ENCODE measurements at places on chromosomes 11 and 22. TPM values are rescaled to one million over a fixed set of nuclear protein-coding genes. Genes with fewer than 3 reads are reported as not detected.

GRCh38 chr11:20014067-20014402, 146.2 kb downstream of the DBX1 start:
- DNase-seq, result no peak

DNA sequence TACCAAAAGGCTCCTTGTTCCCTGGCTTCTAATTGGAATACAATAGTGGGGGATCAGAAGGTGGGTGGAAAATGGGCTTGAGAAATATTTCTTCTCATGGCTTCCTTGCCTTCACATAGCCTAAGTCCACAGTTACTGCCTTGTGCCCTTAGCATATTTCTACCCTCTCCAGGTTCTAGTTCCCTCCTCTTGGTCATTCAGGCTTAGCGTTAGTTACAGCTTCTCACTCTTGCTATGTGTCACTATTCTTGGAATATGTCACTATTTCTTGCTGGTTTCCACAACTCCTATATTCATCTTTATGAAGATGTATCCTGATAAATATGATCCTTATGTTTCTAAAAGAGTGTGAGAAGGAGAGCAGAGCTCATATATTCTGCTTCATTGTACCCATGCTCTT, 2.5 kb downstream of the OR2D2 start:
- DNase-seq, result no peak

GRCh38 chr11:130650456-130651030, 202.1 kb downstream of the ADAMTS15 start:
- DNase-seq, result peak; percentile 34

GRCh38 chr11:69106031-69106811, 49.5 kb upstream of the SMIM38 start:
- no peak for DNase-seq

GRCh38 chr11:45324459-45324858, 38.3 kb upstream of the SYT13 start:
- DNase-seq, result peak; percentile 15

DNA sequence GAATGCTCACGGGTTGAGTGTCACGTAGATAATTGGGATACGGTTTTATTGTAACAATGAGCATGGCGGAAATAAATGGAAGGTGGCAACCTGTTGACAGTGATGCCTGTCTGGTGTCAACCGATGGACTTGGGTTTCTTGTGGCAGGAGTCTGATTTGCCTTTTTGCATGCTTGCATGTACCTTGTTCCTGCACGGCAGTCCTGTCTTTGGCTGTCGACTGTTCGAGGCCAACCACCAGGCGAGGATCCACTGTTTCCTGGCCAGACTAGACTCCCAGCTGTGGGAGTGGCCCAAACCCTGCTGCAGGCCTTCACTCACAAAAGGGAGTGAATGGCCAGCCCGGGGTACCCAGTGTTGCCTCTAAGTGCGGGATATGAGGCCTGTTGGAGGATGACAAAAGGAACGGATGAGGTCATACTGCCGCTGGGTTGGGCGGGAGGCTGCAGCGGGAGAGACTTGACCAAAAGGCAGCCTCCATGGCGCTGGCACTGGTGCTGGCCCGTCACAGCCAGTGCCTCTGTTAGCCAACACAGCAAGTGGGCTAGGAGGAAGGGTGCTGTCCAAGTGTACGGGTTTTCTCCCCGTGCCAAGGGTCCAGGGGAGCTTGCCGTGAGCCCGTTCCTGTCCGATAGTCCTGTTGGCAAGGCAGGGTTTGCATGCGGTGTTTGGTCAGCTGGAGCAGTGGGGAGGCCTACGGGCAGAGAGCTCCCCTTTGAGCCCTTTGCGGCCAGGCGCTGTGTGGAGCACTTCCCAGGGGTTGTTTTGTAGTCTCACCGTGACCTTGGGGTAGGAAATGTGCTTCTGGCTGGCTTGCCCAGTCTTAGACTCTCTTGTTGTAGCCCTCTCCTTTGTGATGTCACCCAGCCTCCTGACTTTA, 974 bp downstream of the DGCR8 start:
- no peak for DNase-seq

DUSP8 gene
- total RNA-seq, result 16.1 TPM

DESI1 gene
- 31.5 TPM for total RNA-seq

GRCh38 chr11:60836866-60837515, 4.9 kb upstream of the CCDC86 start:
- DNase-seq, result no peak

- DNase-seq, result no peak
Observed at GRCh38 chr11:4071325-4071724, 23.3 kb upstream of the RRM1 start.

- DNase-seq, result no peak
Observed at GRCh38 chr11:89275966-89276365, 98.3 kb downstream of the TYR start.

UPB1 gene
- total RNA-seq, result 0.24 TPM

PGA5 gene
- 2.9 TPM for total RNA-seq

- no peak for DNase-seq
Observed at GRCh38 chr22:31876156-31876920, 68.0 kb upstream of the YWHAH start.

DNA sequence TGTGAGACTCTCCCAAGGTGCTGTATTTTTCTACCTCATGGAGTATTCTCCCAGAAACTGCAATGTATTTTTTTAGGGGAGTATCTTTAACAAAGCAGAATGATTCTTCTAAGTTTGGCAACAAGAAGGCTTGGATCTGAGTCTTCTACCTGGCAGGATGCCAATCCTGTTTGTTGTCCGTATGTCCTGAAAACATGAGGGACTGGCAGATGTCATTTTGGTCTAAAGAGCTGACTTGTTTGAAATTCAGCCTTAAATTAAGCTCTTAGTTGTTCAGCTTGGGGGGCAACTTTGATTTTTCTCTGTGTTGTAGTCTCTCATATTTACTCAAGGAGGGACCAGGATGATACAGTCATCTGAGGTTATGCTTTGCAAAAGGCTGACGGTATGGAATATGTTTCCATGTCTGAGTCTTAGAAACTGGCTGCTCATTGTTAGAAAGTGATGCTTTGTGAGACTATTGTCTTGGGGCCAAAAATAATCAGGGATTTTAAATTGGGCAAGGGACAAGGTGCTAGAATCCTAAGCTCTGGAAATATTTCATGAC, 9.3 kb downstream of the MRPL16 start:
- no peak for DNase-seq

DNA sequence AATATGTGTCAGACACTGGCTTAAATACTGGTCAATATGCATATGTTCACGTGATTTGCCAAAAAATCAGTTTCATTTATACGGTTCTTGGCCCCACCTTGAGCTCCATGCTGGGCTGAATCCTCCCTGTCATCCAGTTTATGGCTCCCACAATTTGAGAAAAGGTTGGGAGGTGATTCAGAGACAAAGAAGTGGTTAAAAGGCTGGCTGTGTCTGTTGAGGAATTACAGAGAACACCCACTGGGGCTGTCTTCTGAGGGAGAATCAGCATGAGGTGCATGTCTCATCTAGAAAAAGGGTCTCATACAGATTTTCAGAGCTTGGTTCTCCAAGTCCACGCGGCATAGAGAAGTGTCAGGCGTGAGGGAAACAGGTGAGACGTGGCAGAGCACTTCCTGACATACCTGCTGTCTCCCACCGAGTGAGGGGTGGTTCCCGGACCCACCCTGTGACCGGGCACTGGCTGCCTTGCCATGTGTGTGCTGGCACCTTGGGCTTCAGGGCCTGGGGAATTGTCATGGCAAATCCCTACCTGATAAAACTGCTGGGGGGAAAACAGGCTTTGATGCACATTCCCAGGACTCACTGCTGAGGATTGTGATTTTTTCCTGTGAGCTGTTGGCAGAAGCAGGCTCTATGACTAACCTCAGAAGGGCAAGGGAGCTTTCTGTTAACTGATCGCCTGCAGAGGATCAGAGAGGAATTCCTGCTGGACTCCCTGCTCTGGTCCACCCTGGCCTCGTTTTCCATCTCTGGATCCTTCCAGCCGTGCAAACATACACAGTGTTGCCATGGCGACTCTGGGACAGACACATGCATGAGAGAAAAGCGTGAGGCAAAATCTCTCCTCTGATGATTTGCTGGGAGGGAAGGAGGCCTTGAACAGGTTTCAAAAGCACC, 223.6 kb downstream of the ADAMTS15 start:
- no peak for DNase-seq

GRCh38 chr11:109821511-109821910, 271.7 kb upstream of the ZC3H12C start:
- no peak for DNase-seq

Data from type B pancreatic cell (in vitro differentiated cells).